ENCODE measurements at places on chromosomes 2 and 18.
A peak's percentile ranks its signal among the peaks of the same experiment; 100 is the strongest.

GRCh38 chr2:36678856-36679255, 17.7 kb upstream of the VIT start:
- no peak for DNase-seq

GRCh38 chr2:26033270-26033817, 540 bp upstream of the RAB10 start:
- peak; percentile 84 for DNase-seq

DNA sequence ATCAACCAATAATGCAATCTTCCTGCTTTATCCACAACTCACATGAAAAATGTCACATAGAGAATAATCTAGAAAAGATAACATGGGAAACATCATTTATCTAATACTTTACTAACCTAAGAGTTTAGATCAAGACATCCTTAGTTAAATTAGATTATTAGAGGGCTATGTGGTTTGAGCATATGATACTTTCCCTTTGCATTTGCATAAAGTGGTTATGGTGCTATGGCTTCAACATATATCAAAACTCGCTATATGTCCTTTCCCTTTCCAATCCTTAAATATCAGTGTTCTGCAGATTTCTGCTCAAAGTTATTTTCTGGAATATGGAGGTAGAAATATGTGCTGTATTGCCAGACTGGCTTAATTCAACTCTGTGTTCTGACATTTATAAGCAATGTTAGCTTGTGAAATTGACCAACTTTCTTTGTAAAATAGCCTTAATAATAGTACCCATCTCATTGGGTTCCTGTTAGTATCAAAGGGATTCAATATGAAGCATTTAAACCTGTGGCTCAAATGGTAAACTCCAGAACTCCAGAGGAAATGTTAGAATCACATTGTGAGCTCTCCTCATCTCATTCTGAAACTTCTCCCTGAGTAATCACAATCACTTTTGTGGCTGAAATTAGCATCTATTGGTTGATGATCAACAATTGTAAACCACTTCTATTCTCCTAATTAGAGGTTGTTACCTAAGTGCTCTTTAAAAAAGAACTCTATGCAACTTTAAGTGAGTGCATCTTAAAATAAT, 1089.9 kb upstream of the SLC39A10 start:
- no peak for DNase-seq

GRCh38 chr2:68251855-68252399, 405 bp downstream of the PPP3R1 start:
- DNase-seq = no peak

DNA sequence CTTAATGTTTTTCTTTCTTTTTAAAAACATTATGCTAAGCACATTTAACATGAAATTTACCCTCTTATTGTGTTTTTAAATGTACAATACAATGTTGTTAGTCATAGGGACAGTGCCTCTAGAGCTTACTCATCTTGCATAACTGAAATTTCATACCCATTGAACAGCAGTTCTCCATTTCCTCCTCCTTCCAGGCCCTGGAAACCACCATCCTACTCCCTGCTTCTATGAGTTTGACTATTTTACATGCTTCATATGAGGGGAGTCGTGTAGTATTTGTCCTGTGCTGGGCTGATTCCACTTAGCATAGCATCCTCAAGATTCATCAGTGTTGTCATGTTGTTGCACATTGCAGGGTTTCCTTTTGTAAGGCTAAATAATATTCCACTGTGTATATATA, 92.6 kb downstream of the SPATS2L start:
- DNase-seq = no peak

DNA sequence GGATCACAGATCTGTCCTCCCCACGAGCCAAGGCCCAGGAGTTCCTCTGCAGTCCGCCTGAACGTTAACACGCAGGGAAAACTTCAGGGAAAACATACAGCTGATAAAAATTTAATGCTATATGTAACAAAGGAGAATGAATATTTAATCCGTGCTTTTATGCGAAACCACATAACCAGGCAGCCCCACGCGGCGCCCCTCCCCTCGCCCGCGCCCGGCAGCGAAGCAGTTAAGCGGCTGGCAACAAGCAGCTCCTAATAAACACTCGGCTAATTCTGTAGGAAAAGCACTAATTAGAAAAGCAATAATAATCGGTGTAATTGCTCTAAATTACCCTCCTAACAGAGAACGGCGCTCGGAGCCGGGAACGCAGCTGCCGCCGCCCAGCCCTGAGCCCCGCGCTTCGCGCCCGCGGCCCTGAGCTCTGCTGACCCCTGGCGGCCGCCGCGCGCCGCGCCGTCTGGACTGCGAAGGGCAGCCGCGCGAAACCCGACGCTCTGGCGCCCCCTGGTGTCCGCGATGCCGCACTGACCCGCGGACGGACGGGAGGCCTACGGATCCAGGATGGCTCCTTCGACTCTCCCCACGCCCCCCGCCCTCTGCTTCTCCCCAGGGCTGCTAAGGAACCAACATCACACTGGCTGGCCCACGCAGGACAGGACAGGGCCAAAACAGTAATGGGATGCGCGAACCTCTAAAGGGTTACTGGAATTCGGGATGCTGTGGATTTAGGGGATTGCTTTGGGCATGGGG, 181.4 kb downstream of the SMAD2 start:
- peak; percentile 95 for DNase-seq

DNA sequence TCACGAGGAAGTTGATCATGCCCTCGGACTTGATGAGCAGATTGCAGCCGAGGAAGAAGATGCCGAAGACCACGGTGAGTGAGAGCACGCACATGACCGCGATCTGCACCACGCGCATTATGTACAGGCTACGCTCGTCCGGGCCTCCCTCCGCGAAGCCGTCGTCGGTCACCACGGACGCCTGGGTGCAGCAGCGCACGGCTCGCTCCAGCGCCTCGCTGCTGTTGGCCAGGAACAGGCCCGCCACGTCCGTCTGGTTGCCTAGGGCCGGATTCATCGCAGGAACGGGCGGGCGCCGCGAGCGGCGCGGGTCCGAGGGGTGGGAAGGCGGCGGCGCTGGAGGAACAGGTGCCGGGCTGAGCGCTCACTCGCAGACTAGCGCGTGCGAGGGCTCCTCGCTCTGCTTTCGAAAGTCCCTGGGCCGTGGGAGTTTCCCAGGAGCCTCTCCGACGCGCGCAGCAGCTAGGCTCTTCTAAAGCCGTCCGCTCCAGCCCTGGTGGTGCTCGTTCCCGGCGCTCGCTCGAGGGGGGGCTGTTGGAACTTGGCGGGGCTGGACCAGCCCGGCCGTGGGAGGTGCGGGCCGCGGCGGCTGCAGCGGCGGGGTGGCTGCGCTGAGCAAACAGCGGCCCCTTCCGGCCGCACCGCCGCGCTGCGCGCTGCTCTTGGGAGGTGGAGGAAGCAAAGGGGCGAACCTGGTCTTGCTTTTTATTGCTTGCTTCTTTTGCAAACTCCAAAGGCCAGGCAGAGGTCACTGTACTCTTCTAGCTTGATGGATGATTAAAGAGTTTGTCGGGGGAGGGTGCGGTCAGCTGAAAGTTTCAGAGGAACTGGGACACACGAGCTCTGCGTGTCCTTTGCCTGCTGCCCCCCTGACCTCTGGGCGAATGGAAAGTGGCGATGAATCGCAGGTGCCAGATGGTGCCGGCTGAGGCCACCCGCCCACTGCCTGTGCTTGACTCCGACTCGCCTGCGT, at the start of gene RPRM:
TSS of gene RPRM (minus strand) at position 474 of the 973 bp plus-strand sequence. CDS start at position 277, 197 bp downstream.
- DNase-seq = peak; percentile 79

DNA sequence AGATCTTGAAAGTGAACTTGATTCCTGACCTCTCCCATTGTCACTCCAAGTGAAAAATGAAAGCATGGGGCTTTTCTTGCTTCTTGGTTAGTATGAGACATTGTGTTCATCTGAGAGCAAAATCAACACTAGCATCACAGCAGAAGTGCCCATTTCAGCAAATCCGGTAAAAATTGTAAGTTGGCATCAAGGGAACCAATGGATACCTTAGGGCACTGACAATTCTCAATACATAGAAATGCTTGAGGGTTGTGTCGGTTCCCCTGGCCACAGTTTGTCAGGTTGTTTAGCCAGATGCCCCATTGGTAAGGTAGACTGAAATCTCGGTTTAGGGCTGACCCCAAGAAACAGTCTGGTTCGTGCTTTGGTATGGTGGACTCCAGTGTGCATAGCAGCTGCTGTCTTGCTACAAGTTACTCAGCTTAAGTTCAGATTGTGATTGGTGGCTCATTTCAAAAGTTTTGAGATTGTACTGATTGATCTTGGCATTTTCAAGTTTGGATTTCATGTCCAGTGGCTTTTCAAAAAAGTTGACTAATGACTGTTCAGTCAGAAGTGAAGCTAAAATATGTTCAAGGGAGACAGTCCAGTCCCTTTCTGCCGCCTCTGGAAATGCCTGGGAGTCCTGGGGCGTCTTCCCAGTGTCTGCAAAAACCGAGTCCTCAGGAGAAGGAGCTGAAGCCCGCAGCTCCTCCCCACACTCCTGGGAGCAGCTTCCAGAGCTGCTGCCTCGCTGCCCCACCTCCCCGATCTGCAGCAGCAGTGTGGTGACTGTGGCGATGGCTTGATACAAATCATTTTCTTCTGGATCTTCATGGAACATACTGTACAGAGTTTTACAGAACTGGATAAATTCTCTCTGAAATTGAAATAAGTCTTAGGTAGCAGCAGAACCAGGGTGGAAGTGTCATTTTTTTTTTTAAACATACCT, 5.6 kb downstream of the RPL31 start:
- DNase-seq = no peak

GRCh38 chr2:201969938-201970785, 63.5 kb upstream of the FZD7 start:
- no peak for DNase-seq

GRCh38 chr2:158041400-158041799, 60.3 kb upstream of the UPP2 start:
- DNase-seq = no peak

DNA sequence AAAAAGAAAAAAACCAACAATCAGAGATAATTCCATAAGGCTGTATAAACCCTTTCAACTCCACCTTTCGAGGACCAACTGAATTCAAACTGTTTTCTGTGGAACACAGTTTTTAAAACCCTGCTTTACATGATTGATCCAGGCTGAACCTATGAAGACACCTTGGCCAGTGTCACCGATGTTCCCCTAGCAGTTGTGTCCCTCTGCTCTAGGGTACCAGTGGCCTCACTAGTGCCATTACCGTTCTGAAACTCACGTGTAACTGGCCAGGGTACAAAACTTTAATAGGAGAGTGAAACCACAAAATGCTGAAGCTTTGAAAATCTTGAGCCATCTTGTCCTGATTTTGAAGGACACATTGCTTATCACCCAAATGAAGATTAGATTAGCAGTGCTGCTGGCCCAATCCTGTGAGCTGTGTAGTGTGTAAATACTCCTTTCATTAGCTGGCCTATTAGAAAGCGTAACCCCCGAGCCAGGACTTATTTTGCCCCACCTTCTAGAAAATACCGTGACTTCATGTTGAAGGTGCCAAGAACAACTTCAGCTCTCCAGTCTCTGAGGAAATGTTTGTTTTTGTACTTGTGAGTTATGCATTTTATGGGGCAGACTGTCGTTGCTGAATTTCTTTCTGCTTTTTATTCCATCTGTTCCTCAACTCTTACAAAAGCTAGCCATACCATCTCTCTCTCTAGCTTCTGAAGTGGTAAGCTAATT, 147.8 kb upstream of the MAP3K20 start:
- DNase-seq = no peak

DNA sequence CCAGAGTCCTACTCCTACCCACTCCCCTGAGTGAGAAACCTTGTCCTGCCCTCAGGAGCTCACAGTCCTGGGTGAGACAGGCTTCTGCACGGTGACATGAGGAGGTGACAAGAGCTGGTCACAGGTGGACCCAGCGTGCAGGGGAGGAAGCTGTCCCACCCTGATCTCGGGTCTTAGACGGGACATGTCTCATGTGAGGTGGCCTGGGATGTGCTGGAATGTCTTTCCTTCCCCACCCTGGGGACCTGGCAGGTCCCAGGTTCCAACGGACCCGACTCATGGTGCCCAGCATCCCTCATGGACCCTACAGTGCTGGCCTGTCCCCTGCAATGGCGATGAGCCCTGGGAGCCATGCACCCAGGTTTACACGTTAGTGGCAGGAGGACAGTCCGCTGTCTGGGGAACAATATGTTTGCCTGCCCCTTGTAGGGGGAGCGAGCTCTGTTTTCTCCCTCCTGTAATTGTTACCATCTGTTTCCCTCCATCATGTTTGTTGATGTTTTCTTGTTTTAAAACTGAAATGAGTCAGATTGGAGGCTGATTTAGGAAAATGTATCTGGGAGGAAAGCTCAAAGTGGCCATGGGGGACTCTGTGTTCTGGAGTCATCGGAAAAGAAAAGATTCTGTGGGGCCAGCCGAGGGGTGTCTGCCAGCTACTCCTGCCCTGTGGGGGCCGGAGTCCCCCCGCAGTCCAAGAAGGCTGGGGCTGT, 238.1 kb downstream of the KLHL29 start:
- DNase-seq = no peak

- DNase-seq = no peak
Observed at GRCh38 chr2:188845692-188846091, 128.5 kb upstream of the COL3A1 start.

DNA sequence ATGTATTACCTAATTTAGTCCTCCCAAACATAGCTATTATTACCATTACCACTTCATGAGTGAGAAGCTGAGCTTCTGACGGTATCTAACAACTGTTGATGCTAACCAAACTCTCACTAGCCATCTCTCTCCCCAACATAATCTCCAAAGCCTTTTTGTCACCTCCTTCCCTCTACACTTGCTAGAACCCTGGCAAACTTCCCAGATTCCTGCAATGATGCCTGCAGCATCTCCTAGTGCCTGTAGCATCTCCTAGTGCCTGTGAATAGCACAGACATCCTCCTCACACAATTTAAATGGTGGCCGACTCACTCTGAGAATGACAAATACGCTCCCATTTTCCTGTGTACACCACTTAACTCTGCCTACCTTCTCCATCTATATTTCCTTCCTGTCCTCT, 126.7 kb downstream of the STK39 start:
- peak; percentile 52 for DNase-seq

DNA sequence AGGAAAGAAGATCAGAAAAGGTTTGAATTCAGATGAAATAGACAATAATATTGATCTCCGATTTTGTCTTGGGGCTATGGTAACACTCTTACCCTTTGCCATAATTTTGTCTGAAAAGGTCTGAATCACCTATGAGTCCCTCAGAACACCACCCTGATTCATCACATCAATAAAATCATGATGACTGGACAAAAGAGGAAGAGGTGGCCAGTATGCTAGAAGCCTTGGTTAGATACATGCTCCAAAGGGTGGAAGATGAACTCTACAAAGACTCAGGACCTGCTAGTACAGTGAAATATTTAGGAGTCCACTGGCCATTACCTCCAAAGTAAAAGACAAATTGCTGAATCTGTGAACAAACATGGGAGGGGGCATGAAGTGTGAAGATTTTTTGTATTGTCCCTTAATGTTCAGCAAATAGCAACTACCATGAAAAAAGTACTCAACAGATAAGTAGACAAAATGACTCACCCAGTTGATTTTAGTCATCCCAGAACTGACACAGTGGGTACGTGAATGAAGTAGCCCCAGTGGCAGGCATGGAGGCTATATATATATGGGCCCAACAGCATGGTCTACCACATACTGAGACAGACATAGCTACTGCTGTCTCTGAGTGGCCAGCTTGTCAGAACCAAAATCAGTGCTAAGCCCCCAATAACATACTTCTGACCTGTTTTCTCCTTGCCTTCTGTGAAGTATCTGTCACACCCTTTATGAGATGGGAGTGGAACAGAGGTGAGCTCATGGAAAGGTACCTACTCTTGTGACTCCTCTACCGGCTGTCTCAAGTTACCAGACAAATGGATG, 36.5 kb upstream of the GLS start:
- DNase-seq = no peak

Measured in NCI-H1105 treated with DMSO at 0.1 percent for 48 hours (cell line).